ENCODE measurements at places on chromosomes 5 and 9.

DNA sequence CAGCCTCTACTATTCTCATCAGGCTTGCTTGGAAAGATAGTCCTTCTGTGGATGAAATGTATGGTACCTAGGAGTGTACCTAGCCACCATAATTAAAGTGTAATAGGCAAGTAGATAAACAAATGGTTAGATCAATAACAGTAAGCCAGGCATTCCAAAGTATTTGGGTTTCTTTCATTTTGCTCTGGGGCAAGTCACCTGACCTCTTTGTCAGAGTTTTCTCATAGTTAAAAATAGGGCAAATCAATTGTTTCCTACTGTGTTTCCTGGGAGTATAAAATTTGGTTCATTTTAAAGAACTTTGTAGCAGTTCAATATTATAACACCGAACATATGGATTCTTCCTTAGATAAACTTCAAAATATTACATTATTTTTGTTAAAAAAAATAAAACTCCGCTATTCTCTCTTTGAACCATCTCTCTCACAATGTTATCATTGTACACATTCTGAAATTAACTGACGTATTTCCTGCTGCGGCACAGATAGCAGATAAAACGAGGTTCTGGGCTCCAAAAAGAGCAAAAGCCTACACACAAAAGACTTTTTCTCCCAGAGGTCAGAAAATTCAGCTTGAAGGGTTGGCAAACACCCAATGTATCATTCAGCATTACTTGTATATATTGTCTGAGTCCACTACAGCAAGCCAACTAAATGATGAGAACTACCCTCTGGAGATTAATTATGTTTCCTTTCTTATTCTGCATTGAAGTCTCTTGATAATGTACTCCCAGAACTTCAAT is 267.9 kb downstream of the COX7C start:
- DNase-seq, result no peak

DNA sequence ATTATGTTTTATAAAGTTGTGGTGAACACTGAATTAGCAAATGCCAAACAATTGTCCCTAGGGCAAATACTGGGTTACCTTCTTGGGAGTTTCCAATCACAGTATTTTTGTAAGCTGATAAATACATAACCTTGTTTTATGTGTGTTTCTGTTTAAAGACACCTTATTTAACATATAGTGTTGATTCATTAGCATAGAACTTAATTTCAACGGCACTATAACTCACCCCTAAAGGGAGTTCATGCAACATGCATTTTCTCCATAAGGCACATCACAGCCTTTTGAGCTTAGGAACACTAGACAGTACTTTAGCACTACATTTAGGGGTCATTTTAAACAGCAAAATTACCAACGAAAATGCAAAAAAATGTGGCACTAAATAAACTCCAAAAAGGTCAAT is 74.2 kb upstream of the TYRP1 start:
- no peak for DNase-seq

- DNase-seq, result no peak
These were observed 1.6 kb downstream of the ZNF366 start for GRCh38 chr5:72505539-72506157.

- DNase-seq, result no peak
These were observed 23.2 kb downstream of the CCDC187 start for GRCh38 chr9:136280535-136281315.

GRCh38 chr5:119398727-119399466 is 43.1 kb downstream of the TNFAIP8 start:
- DNase-seq, result peak; percentile 50

DNA sequence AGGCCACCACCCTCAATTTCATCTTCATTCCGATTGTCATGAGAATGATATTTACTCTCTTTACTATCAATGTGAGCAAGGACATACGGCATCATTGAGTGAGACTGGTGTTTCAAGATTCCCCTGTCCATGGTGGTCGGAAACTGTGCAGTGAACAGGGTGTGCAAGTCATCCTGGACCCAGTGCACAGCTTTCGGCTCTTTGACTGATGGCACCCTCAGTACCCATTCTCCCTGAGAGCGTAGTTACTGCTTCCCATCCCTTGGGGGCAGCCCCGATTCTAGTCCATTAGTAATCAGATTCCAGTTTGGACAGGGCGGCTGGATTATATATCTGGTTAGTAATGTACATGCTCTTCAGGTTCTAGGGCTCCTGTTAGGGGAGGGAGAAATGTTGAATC is 61.7 kb upstream of the SUB1 start:
- no peak for DNase-seq

DNA sequence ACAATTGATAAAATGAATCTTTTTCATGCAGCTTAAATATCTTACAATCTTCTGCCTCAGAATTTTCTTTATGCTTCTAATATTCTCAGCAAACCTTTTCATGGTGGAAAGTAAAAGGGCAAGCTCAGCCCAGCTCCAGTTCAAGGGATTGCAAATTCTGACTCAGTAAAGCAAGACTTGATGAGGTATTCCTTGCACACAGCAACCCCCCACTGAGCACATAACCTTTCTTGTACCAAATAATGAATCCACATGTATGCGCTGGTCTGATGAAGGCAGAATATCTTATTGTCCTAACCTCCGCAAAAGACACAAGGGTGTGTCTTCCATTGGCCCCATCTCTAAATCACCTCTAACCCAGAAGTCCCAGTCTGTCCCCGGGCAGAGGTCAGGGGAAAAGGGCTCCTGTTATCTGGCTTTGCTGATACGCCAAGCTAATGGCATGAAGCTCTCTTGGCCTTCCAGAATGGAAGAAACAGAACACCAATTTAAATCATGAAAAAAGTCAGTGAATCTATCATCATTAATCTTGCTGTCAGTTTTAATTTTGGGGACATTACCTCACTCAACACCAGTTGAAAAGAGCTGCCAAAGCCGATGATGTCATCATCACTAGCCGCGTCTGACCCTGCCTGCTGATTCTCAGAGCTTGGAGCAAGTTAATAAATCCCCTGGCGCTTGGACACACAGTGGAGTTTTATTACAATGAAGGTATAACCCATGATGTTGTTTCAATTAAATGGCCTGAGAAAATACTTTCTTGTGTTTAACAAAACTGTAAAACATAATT is 592.5 kb upstream of the CLINT1 start:
- peak; percentile 82 for DNase-seq

GRCh38 chr9:69171049-69171448 is 3.0 kb upstream of the TJP2 start:
- DNase-seq, result no peak

GRCh38 chr5:34620185-34620584 is 35.9 kb upstream of the RAI14 start:
- DNase-seq, result no peak

DNA sequence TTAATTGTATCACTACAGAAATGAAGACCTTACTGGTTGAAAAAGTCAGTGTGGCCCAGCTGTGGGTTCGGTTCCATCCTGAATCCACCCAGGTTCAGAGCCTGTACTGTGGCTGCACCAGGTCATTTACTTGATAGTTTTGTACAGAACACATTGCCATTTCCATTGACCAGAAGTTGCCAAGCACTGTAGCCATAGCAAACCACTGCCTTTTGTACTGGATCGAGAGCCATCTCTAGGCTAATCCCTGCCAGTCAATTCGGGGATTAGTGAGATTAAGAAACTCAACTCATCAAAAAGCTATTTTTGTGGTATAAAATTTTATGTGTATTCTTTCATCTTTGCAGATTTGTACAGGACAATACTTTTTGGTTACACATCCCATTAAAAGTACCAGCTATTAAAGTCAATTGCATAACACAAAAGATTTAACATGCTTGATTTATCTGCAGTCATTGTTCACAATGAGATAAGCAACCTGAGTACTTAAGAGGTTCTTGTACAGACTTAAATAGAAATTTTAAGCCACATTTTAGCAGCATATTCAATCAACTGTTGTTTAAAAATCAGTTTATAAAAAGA is 108.5 kb upstream of the OTULINL start:
- DNase-seq, result no peak

DNA sequence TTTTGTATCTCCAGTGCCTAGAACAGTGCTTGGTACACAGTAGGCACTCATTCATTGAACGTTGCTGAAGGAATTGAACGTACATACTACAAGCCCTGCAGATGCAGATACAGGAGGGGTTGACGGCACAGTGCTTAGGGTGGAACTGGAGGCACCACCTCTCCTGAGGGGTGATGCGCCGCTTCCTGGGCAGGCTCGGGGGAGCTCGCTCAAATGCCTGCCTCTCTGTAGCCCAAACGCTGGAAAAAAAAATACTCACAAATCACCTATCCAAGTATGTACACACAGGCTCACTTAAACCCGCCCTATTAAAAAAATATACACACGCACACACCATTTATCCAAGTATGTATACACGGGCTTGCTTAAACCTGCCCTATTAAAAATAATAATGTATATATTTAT is 536 bp upstream of the COMMD10 start:
- peak; percentile 8 for DNase-seq

- no peak for DNase-seq
These were observed 96.1 kb downstream of the ZNF462 start for GRCh38 chr9:106958955-106959657.

DNA sequence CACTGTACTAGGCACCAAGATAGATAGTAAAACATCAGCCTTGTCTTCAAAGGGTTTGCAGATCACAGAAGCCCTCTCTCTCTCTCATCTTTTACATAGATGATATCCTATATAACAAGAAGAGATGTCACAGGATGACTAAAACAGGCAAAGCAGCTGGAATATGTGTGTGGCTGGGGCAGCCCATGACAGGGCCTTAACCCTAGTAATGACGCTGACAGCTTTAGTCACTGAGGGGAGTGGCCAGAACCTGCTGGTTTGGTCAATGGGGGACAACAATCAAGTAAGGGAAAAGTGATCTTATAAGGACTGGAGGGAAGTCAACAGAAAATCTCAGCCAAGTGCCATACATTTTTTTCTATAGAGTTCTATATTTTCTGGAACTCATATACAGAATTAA is 41.9 kb upstream of the RIC1 start:
- DNase-seq, result peak; percentile 89

DNA sequence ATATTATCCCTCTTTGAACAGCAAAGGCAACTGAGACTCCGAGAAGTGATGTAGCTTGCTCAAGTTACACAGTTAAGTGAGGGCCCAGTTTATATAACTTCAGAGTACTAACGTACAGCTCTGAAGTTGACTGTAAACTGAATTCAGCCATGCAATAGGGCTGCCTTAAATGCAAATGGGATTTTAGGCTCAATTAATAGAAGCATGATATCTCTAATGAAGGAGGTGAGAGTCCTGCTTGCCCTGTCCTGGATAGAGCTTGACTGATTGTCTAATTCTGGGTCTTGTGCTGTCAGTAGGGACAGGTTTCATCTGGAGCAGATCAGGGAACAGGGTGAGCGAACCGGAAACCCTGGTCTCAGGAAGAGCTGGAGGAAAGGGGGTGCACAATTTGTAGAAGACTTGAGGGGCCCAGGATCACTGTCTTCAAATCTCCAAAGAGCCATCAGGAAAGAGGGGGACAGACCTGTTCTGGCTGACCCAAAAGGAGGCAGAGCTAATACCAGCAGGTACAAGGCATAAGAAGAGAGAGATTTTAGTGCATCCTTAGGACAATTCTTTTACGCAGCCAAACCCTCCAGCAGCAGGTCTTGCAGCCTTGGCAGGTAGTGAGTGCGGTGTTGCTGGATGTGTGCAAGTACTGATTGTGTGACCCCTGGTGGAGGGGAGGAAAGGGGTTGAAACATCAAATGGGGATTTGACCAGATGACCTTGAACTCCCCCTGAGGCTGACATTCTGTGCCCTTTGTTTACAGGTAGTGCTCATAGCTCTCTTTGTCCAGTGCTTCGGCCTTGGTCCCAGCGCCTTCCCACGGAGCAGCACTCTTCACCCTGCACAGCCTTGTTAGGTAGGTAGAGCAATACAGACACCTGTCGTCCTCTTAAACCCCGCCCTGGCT is 13.0 kb downstream of the GSN start:
- DNase-seq, result no peak

- no peak for DNase-seq
These were observed at the start of gene ZDHHC11 for GRCh38 chr5:850511-851006. ZDHHC11 (minus strand) TSS chr5:850986; CDS start chr5:850602, 384 bp downstream.

DNA sequence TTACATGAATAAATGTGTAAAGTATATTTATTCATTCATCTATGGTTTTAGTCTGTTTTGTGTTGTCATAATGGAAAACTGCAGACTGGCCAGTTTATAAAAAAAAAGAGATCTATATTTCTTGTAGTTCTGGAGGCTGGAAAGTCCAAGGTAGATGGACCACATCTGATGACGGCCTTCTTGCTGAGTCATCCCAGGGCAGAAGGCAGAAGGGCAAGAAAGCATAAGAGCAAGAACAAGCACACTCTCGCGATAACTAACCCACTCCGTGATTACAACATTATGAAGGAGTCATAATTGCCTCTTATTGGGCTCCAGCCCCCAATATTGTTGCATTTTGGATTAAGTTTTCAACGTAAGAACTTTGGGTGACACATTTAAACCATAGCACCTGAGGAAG is 180.4 kb upstream of the DAB2 start:
- DNase-seq, result no peak

DNA sequence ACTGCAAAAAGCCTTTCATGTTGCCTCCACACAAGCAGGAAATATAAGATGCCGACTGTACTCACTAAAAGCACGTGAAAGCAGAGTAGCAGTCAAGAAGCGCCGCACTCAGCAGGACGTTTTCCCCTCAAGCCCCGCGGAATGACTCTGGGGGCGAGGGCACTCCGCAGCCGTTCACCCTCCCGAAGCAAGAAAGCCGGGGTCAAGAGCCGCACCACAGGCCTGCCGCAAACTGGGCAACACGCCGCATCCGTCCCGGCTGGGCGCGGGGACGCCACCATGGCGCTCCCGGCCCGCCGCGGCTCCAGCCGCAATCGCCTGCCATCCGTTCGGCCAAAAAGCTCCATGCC is 364 bp downstream of the RPS6 start:
- DNase-seq, result no peak

GRCh38 chr5:115575167-115576070 is 26.9 kb downstream of the TICAM2 start:
- DNase-seq, result peak; percentile 65

DNA sequence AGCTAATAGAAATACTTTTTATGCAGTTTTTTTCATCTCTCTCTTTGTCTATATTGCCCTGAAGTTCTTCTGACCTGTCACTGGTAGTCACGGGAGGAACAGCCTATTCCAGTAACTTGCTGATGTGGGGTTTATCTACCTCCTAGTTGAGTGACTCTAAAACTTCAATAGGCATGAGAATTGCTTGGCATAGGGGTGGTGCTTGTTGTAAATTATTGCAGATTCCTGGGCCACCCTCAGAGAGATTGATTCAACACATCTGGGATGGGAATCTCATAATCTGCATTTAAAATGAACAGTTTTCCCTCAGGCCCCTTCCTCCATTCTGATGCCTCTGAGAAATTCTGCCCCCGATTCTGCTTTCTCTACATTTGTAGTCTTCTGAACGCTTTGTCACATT is 184.4 kb downstream of the ARHGEF28 start:
- DNase-seq, result no peak

- no peak for DNase-seq
These were observed 138.4 kb downstream of the KCNIP1 start for GRCh38 chr5:170642066-170642735.

- DNase-seq, result no peak
These were observed 97.4 kb downstream of the NLN start for GRCh38 chr5:65819215-65819904.

- DNase-seq, result no peak
These were observed 145.3 kb upstream of the FST start for GRCh38 chr5:53335115-53335514.

GRCh38 chr5:115257981-115258380 is 4.7 kb downstream of the PGGT1B start:
- DNase-seq, result peak; percentile 13

- DNase-seq, result peak; percentile 48
These were observed 40.0 kb downstream of the CPLANE1 start for GRCh38 chr5:37208883-37209797.
